Ovary (tissue), 10 donors: ENCODE measurements at places on chromosomes 2 and 18. TPM values are rescaled to one million over a fixed set of nuclear protein-coding genes. Genes with fewer than 3 reads are reported as not detected.

Gene MDH1B
- 1.7 TPM for total RNA-seq

Gene TSHZ1
- 28.5 TPM for total RNA-seq

Gene GPAT2
- 1.7 TPM for total RNA-seq

Gene ACADL
- 10.3 TPM for total RNA-seq

Gene TRIM43
- total RNA-seq: not detected

Gene SPATS2L
- 82.1 TPM for total RNA-seq

DNA sequence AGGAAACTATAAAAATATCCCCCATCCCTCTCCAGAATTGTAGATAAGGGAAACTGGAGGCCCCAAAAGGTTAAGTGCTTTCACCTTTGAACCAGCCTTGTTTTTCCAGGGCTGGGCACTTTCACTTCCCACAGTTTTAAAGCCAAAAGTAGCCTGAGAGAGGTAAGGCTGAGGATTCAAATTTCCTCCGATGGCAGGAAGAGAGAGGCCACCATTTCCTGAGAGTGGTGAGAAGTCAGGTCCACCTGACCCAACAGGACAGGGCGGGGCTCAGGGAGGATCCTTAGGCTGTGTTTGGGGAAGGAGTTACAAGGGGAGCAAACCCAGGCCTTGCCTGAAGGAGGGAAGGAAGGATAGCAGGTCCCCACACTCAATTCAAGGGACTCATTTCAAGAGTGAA, 4.7 kb upstream of the TEX261 start:
- H3K36me3 ChIP-seq: no peaks in the 10 kb centered on the region
- H3K4me1 ChIP-seq: peaks cover 4% of the 10 kb centered on the region
- no peaks in the 10 kb centered on the region for H3K27me3 ChIP-seq
- H3K4me3 ChIP-seq: no peak overlapping the region
- H3K27ac ChIP-seq: no peak overlapping the region

- no peak for DNase-seq
- peaks cover 9% of the 10 kb centered on the region for H3K4me1 ChIP-seq
- H3K4me3 ChIP-seq: no peak overlapping the region
- no peaks in the 10 kb centered on the region for H3K36me3 ChIP-seq
- H3K27ac ChIP-seq: no peak overlapping the region
- no peaks in the 10 kb centered on the region for H3K27me3 ChIP-seq
These were observed 112.8 kb upstream of the MAP3K20 start for GRCh38 chr2:172962824-172963223.

DNA sequence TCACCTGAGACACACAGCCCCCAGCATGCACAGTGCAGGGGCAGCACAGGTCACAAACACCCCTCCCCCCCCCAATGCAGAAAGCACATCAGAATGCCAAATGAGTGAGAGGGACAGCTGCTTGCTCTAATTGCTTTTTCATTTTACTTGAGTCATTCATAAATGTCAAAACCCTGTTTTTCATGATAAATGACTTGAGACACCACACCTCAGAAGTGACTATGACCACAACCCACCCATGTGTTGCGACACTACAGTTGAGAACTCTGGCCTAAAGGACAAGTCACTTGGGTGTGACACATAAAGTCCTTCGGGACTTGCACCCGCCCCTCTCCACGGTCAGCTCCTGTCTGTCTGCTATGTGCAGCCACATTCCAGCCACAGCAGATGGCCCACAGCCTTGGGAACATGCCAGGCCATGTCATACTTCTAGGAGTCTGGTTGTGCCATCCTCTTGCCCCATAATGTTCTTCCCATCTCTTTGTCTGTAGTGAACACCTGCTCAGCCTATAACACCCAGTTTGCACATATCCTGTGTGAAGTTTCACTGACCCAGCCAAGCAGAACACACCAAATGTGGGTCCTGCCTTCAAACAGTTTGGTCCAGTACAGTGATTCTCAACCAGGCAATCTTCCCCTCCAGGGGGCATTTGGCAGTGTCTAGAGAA, 30.2 kb upstream of the RIOK3 start:
- no peak overlapping the region for H3K4me3 ChIP-seq
- H3K27me3 ChIP-seq: no peaks in the 10 kb centered on the region
- no peaks in the 10 kb centered on the region for H3K4me1 ChIP-seq
- H3K27ac ChIP-seq: no peak overlapping the region

DNA sequence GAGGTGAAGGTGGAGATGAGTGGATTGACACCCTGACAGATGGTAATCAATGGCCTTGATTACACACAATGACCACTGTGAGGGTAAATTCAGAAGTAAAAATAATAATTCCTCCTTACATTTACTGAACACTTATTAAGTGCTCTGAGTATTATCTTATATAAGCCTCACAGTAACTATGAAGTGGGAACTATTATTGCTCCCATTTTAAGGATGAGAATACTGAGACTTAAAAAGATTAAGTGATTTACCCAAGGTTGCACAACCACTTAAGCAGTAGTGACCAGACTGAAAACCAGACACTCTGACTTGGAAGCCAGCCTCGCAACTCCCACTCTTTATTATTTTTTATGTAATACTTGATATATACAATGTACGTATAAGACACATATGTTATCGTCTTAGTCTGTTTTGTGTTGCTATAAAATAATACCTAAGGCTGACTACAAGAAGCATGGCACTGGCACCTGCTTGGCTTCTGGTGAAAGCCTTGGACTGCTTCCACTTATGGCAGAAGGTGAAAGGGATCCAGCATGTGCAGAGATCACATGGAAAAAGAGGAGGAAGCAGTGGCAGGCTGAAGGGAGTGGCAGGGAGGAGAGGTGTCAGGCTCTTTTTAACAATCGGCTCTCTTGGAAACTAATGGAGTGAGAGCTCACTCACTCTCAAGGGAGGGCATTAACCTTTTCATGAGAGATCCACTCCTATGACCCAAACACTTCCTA, 41.5 kb upstream of the C1D start:
- H3K27ac ChIP-seq: no peak overlapping the region
- no peak overlapping the region for H3K4me3 ChIP-seq
- no peaks in the 10 kb centered on the region for H3K27me3 ChIP-seq
- H3K4me1 ChIP-seq: no peaks in the 10 kb centered on the region

- no peak overlapping the region for H3K4me3 ChIP-seq
- H3K27me3 ChIP-seq: no peaks in the 10 kb centered on the region
- H3K36me3 ChIP-seq: no peaks in the 10 kb centered on the region
- no peak for DNase-seq
- H3K4me1 ChIP-seq: no peaks in the 10 kb centered on the region
These were observed 72.7 kb upstream of the MGAT4A start for GRCh38 chr2:98803405-98804264.

DNA sequence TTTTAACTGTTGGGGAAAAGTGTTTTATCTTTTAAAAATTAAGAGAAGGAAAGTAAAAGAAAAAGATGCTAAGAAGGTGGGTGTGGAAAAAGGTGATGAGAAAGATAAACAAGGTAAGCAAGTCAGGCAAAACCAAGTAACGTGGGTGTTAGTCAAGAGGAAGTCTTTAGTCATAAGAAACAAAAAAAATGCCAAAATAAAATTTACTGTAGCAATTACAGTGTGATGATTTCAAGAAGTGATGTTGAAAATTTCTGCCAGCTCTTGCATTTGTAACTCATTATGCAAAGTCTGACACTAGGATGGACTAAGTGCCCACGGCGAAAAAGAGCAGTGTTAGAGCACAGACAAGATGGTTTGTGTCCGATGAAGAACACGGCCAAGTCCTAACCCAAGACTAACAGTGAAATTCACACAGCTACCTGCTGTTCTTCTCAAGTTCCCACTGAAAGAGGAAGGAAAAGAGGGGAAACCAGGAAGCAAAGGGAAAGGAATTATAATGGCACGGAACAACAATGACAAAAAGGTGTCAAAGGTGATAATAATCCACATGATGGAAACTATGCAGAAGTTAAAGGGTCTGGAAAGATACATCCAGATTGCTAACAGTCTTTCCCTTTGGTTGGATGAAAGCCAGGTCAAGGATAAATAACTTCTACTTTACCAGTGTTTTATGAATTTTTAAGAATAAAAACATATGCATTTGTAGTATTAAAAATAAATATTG, 34.1 kb downstream of the NOL10 start:
- no peaks in the 10 kb centered on the region for H3K27me3 ChIP-seq
- H3K27ac ChIP-seq: no peak overlapping the region
- no peak for DNase-seq
- no peaks in the 10 kb centered on the region for H3K36me3 ChIP-seq

DNA sequence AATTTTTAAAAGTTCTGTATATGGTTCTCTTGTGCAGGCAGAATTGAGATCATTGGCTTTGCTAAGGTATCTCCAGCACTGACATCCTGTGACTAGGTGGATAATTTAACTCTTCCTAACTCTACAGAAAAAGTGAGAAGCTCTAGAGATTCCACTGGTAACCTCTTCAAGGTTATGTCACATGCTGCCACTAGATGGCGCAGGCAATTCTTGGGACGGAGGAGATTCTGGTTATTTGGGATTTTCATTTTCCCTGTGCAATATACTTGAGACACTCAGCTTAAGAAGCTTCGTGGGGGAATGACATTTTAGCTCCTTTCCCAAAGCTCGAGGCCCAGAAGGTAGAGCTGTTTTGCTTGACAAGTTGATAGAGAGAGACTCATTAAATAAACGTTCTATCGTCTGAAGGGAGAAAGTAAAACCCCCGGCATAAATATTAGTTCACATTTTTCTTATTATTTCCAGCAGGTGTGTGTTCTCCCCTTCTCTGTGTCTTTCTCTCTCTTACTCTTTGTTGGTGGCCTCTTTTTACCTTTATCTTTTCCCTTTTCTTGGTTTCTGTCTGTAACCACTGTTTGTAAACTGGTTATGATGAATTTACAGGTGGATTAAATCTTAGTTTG, 26.6 kb upstream of the LANCL1 start:
- no peaks in the 10 kb centered on the region for H3K27me3 ChIP-seq
- peaks cover 2% of the 10 kb centered on the region for H3K4me1 ChIP-seq
- no peak overlapping the region for H3K27ac ChIP-seq
- H3K4me3 ChIP-seq: no peak overlapping the region
- no peaks in the 10 kb centered on the region for H3K36me3 ChIP-seq

GRCh38 chr18:22667616-22668422, 250.1 kb upstream of the CTAGE1 start:
- no peak overlapping the region for H3K27ac ChIP-seq
- no peak for DNase-seq
- no peaks in the 10 kb centered on the region for H3K4me1 ChIP-seq
- H3K36me3 ChIP-seq: no peaks in the 10 kb centered on the region
- no peak overlapping the region for H3K4me3 ChIP-seq
